ENCODE measurements at places on chromosomes 1 and 21. TPM values are rescaled to one million over a fixed set of nuclear protein-coding genes. Genes with fewer than 3 reads are reported as not detected.

SNAP47 gene
- 59.0 TPM for total RNA-seq

WNT3A gene
- total RNA-seq, result not detected

MAN1C1 gene
- total RNA-seq, result under 0.01 TPM

PTGER3 gene
- total RNA-seq, result under 0.01 TPM

ATXN7L2 gene
- 0.64 TPM for total RNA-seq

ALG6 gene
- total RNA-seq, result 12.7 TPM

KRTAP19-4 gene
- not detected for total RNA-seq

PTPN7 gene
- not detected for total RNA-seq

KCNN3 gene
- total RNA-seq, result not detected

TPTE gene
- not detected for total RNA-seq

IGSF3 gene
- total RNA-seq, result 66.3 TPM

PROK1 gene
- total RNA-seq, result not detected

FMO4 gene
- total RNA-seq, result 0.79 TPM

CLDN17 gene
- total RNA-seq, result 2.3 TPM

LRRC7 gene
- total RNA-seq, result not detected

RHD gene
- total RNA-seq, result not detected

OPRD1 gene
- under 0.01 TPM for total RNA-seq

WDR77 gene
- 57.4 TPM for total RNA-seq

DIP2A gene
- total RNA-seq, result 28.2 TPM

NIBAN1 gene
- total RNA-seq, result 169 TPM

TLCD4 gene
- 0.53 TPM for total RNA-seq

APCS gene
- not detected for total RNA-seq

GPA33 gene
- not detected for total RNA-seq

RCAN1 gene
- total RNA-seq, result 22.1 TPM
